Activated T-cell treated with anti-CD3 and anti-CD28 coated beads, Interleukin-2, amount 50 U/mL, for 72 hours (primary cell): ENCODE measurements at places on chromosomes 2 and 18.

DNA sequence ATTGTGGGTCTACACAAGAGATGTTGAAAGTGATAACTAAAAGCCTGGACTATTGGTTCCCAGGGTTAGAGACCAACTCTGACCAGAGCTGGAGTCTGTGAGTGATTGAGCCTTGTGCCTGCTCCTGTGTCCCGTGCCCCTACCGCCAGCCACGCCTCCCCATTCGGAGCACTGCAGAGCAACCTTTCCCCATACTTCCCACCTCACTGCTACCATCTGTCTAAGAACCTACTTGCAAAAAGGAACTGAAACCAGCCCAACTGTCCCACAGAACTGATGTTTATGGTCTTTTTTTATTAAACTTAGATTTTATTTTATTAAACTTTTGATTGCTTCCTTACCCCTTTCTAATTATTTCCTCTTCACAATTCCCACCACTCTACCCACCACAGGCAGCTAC lies 300.3 kb upstream of the MGAT5 start:
- no peak for DNase-seq

- no peak for DNase-seq
Measured at GRCh38 chr2:136098441-136098840, 19.5 kb downstream of the CXCR4 start.

DNA sequence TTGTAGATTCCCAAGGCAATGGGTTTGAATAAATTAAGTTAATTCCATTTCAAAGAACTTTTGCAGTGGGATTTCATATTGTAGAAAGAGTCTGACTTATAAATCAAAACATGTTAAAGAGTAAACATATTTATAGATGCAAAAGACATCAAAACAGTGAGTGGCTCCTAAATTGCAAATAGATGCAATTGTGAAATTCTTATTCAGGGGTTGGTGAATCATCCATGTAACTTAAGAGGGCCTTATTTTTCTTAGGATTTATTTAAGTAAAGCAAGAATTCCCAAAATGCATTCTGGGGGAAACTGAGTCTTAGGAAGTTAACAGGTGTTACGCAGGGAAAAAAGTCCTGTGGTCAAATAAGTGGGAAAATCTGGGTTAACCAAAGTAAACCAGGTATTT lies 11.3 kb downstream of the TANC1 start:
- no peak for DNase-seq

GRCh38 chr2:237480556-237480955 lies 6.5 kb upstream of the MLPH start:
- no peak for DNase-seq

GRCh38 chr2:10076511-10076910 lies 3.7 kb downstream of the CYS1 start:
- DNase-seq, result no peak

- no peak for DNase-seq
Measured at GRCh38 chr2:149903626-149904025, 316.1 kb upstream of the MMADHC start.

DNA sequence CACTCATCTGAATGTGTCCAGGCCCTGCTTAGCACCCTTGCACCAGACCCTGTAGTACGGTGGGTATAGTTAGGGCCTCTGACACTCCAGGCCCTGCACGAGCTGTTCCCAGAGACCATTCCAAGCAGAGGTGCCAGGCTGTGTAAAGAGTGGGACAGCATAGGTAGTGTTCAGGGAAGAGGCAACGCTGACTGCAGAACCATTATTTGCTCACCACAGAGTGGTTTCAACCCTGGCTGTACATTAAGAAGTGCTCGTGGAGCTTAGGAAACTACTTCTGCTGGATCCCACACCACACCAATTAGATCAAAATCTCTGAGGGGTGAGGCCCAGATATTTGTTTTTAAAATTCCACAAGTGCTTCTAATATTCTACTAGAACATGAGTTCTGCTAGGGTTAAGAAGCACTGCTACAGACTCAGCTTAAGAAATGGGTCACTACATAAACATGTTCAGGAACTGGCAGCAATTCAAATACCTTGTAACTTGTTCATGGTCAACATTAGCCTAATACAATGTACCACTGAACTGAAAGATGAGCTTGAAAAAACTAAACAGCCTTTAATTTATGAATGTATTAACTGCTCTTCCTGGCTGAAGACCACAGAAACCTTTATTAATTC lies 183.0 kb downstream of the MYO5B start:
- DNase-seq, result no peak

DNA sequence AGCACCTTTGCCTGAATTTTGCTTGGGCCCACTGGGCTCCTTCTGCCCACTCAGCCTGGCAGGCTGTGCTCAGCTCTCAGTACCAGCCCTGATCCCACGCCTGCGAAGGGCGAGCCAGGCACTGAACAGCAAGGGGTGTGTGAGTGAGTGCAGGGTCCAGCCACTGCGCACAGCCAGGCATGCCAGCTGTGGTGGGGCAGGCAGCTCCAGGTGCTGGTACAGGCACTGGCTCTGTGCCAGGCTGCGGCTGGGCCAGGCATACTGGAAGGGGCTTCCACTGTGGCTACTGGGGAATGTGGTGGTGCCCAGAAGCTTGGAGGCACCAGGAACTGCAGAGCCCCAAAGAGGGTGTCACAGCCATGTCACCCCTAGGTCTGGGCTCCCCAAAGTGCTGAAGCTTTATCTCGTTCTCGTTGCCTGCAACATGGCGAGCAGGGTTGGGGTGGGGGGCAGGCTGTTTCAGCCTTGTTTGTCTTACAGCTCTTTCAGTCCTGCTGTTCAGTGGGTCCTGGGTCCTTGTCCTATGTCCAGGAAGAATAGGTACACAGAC lies 8.8 kb downstream of the DYSF start:
- no peak for DNase-seq

DNA sequence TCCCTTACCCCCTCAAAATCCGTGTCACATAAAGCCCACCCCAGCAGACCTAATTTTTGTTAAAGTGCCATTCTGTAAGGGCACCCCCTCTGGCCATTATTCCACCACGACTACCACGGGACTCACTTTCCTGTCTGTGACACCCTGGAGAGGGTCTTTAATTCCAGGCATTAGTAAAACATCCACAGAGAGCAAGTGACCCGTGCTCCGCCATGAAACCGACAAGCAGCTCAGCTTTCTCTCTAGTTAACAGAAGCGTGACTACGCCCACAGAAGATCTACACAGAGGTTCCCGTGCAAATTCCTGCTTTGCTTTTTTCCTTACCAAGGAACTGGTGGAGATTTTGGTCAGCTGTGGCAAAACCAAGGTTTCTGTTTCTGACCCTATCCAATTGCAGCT lies 4.4 kb downstream of the SIGLEC15 start:
- DNase-seq, result no peak

- no peak for DNase-seq
Measured at GRCh38 chr2:218252509-218253231, 8.1 kb upstream of the GPBAR1 start.

DNA sequence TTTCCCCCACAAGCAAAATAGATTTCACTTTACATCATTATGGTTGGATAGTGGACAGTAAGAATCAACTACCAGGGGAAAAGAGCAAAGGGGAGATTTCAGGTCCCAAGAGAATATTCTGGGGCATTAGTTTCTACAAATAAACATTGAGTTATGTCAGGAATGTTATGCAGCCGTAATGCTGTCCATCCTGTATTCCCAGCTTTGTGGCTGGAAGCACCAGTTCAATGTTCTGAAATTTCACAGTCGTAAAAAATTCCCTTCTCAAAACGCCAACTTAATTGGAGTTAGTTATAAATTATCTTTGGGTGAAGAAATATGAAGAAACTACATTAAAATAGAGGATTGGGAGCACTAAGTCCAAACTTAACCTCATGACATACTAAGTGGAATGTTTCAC lies 141.5 kb upstream of the FIGN start:
- DNase-seq, result no peak

DNA sequence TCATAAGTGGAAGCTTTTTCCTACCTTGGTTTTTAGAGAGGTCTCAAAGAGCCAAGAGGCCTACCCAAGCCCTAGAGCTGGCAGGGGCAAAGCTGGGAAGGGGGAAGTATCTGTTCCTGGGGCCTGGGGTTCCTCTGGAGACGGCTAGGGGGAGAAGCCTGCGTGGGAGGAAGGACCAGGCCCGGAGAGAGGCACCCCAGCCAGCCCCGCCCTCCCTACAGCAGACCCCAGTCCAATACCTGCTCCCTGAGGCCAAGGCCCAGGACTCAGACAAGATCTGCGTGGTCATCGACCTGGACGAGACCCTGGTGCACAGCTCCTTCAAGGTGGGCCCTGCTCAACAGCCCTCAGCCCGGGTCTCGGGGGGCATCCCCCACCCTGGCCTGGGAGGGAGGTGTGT lies 2.2 kb downstream of the CTDSP1 start:
- no peak for DNase-seq
